DMS 273 treated with DMSO at 0.1 percent for 48 hours (cell line): ENCODE measurements at places on chromosomes 3 and 15.

- no peak for DNase-seq
Measured at GRCh38 chr15:31458596-31459399, 132.2 kb downstream of the KLF13 start.

- DNase-seq = no peak
Measured at GRCh38 chr3:52174896-52175295, 20.7 kb upstream of the POC1A start.

DNA sequence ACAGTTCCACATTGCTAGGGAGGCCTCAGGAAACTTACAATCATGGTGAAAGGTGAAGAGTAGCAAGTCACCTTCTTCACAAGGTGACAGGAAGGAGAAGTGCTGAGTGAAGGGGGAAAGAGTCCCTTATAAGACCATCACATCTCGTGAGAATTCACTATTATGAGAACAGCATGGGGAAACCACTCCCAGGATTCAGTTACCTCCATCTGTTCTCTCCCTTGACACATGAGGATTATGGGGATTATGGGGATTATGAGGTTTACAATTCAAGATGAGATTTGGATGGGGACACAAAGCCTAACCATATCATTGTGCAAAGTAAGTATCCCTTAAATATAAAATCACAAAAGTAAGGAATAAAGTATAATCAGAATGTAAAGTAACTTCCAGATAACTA is 375.9 kb upstream of the NAALADL2 start:
- no peak for DNase-seq

GRCh38 chr15:75565062-75565970 is 13.8 kb downstream of the PTPN9 start:
- DNase-seq = no peak

DNA sequence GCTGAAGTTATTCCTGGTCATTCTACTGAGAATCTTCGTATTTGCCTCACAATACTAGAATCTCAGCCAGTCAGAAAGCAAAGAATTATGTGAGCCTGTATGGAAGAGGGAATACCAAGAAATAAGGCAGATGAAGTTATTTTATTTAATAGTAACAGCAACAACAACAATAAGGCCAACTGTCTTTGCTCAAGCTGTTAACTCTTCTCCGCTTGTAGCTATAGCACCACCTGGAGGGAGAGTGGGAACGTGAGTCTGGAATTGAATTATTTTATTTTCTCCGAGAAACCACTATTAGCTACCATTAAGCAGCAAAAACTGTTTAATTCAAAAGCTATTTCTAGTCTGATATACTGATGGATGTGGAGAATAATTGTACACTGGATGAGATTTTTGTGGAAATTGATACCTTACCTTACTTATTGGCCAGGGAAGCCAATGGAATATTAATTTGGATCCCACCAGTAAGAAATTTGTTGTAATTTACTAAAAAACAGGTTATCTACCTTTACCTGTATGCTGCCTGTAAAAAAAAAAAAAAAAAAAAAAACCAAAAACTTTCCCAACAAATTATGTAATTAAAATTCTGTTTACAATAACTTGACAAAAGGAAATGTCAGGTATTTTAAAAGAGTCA is 50.1 kb downstream of the CALML4 start:
- DNase-seq = no peak

GRCh38 chr15:90425726-90426346 is 37.8 kb downstream of the IQGAP1 start:
- DNase-seq = no peak

- DNase-seq = no peak
Measured at GRCh38 chr3:5479229-5479799, 291.8 kb downstream of the EDEM1 start.

DNA sequence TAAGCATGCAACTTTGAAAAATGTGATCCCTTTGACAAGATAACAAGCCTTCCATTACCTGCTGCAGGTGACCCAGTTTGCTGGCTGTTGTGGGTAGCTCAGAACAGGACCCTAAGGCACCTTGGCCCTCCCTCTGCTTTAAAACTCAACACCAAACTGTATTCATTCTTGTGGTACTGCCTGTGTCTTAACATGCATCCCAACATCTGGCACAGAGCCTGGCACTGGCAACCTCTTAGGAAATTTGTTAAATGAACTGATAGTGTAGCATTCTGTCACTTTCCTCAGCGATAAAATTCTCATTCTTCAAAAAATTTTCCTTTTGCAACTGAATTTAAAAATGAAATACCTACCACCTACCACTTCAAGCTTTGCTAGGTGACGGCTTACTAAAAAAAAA is 287.3 kb upstream of the ADAMTS9 start:
- no peak for DNase-seq

DNA sequence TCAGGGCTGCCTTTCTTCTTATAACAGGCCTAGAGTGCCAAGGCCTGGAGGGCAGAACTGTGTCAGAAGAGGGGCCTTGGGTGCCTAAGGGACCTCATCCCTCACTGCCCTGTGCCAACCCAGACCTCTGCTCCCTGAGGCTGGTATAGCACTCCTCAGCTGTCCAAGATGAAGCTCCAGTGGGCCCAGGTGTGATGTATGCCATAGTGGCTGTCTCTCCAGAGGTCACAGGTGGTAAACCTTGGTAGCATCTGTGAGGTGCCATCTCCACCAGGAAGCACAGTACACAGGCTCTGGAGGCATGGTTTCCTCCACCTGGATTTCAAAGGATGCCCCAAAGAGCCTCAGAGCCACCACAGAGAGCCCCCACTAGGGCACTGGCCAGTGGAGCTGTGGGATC is 12.3 kb upstream of the KLHL40 start:
- DNase-seq = no peak

DNA sequence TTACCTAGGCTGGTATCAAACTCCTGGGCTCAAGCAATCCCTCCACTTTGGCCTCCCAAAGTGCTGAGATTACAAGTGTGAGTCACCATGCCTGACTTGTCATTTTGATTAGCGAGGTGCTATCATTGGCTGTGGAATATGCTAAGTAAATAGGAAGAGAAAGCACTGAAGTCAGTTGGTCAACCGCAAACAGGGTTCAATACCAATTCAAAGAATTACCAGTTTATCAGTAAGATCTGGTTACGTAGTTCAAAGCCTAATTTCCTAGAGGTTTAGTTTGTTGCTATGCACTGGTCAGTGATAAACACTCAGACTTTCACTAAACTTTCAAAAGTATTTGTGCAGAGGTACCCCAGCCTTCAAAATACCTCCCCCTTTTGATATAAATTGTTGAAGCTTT is 29.5 kb downstream of the GLB1 start:
- no peak for DNase-seq

- DNase-seq = no peak
Measured at GRCh38 chr15:101161656-101162055, 90.2 kb downstream of the CHSY1 start.

DNA sequence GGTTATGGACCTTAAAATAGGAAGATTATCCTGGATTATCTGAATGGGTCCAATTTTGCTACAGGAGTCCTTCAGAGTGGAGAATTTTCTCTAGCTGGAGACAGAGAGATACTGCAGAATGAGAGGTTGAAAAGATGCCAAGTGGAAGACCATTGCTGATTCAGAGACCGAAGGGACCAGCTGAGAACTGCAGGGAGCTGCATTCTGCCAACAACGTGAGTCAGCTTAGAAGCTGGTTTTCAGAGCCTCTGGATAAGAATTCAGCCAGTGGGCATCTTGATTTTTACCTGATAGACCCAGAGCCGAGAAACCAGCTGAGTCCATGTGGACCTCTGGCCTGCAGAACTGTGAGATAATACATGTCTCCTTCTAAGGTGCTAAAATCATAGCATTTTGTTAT is 234.0 kb downstream of the NR2F2 start:
- no peak for DNase-seq

DNA sequence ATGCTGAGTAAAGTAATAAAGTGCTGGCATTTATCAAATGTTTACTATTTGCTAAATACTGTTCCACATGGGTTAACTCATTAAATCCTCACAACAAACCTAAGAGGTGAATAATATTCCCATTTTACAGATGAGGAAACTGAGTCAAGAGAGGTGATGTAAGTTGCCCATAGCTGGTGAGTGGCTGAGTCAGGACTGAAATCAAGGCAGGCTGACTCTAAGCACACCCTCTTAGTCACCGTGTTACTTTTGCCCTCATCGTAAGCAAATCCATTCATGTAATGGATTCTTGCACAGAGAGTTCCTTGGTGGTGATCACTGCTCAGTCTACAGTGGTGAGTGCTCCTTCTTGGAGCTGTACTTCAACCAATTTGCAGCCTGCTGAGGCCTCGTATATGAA is 28.9 kb upstream of the PTX3 start:
- no peak for DNase-seq

GRCh38 chr15:71844916-71845315 is 34.6 kb downstream of the NR2E3 start:
- DNase-seq = no peak

- DNase-seq = no peak
Measured at GRCh38 chr3:151925419-151925818, 52.0 kb downstream of the SUCNR1 start.

DNA sequence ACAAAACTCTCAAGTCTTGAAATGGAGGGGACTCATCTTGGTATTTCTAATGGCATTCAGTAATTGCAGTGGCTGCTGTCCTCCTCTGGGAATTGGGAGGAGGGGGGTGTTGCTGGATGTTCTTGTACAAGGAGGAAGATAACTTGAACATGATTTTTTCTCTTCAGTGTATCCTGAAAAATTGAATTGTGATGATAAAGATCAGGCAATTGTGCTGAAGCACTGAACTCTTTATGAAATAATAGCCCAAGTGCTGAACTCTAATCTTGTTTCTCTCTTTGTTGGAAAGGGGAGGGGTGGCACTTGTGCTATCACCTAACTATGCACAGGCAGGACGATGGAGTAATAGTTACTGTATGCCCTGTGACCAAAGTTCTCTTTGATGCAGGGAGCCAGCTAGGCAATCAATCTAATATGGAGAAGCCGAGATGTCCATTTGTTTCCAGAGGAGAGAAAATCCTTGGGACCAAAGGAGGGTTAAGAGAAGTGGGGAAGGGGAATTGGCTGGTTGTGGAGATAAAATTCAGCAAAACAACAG is 68.1 kb upstream of the ATP2C1 start:
- DNase-seq = no peak

DNA sequence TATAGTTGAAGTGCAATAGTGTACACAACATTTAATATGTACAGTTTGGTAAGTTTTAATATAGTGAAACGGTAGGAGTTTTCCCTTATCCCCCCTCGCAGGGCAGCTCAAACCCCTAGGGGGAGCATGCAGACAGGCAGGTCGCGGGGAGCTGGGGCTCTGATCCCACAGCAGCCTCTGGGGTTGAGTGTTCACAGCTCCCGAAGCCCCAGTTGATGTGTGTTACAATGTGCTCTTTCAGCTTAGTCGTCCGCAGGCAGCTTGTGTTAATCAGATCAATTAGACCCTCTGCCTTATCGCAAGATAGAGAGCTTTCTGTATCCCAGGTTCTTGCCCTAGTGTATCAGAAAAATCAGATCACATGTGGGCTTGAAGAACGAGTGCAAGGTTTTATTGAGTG is 143.1 kb upstream of the CHRNA7 start:
- DNase-seq = no peak

GRCh38 chr3:142779591-142779990 is 55.8 kb downstream of the TRPC1 start:
- no peak for DNase-seq

GRCh38 chr3:124496061-124496460 is 234.2 kb upstream of the UMPS start:
- DNase-seq = no peak

- DNase-seq = no peak
Measured at GRCh38 chr3:111954228-111954990, 24.4 kb upstream of the ABHD10 start.

DNA sequence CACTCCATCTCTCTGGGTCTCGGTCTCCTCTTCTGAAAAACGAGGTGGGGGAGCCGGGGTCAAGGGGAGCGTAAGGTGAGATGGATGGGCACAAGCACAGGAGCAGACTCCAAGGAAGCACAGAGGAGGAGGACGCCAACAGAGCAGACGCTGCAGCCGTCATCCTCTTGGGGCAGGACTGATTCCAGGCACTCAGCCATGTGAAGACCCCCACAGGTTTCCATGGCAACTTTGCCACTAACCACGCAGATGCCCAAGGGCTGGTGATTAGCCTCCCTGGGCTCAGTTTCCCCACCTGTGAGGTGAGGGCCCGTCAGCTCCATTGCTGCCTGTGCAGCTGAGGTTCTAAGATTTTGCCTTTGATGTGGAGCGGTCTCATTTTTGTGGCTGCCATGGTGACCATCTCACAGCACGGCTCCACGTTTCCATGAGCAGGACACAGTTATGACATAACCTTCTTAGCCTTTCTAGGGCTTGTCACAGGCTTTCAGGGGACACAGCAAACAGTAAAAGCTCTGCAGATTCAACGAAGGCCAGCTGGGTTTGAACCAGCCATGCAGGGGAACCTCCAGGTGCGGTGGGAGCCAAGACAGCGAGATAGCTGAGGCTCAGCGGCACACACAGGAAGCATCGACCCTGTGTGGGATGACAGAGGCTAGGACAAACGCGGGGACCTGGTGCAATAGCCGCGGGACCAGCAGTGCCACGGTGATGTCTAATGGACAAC is 170.3 kb downstream of the NUP210 start:
- no peak for DNase-seq

- DNase-seq = no peak
Measured at GRCh38 chr3:45673273-45673672, 15.9 kb upstream of the SACM1L start.

DNA sequence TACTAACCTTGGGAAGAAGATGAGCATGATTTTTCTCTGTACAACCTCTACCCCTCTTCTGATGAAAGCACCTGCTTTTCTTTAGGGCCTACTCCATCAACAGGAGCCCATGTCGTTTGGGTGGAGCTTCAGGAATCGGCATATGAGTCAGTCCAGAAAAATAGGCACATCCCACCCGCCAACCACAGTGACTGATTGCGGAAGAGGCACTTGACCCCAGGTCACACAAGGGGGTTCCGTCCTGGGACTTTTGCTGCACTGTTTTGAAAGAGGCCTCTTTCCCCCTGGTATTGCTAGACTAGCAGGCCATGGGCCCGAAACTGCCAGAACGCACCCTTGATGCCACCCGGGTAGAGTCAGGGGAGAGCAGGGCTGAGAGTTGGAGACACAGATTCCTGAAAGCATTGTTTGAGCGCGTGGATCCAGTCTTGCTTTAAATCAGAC is 19.3 kb upstream of the NRROS start:
- DNase-seq = no peak
